Neuronal stem cell (in vitro differentiated cells): ENCODE measurements at places on chromosomes 5 and 9.
A peak's percentile ranks its signal among the peaks of the same experiment; 100 is the strongest.

- no peak for DNase-seq
Measured at GRCh38 chr5:1593903-1594356, 70.2 kb upstream of the LPCAT1 start.

GRCh38 chr9:110844121-110844520 is 175.5 kb downstream of the MUSK start:
- no peak for DNase-seq

- DNase-seq: no peak
Measured at GRCh38 chr9:68513385-68513784, 27.3 kb downstream of the TMEM252 start.

- no peak for DNase-seq
Measured at GRCh38 chr9:82882138-82882537, 180.8 kb downstream of the RASEF start.

DNA sequence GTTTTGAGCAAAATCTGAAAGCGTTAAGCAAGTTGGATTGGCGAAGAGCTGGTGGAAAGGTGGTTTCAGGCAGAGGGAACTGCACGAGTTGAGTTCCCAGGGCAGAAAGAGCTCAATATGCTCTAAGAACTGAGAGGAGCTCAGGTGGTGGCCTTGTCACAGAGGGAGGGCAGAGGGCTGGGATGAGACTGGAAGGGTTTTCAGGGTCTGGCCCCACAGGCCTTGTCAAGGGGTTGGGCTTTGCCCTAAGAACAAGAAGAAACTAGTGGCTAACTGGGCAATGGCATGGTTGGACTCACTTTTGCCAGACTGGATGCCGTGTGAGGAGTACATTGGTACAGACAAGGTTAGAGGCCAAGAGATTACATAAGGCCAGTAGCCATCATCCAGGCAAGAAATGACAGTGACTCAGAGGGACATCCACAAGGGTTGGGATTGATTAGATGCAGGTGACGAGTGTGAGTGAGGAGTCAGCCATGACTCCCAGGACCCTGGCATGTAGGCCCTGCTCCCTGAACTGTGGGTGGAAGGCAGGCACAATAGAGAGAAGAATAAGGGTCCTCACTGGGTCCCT is 75.1 kb upstream of the SMIM23 start:
- DNase-seq: no peak

GRCh38 chr9:87461256-87461655 is 36.4 kb upstream of the DAPK1 start:
- DNase-seq: no peak

- no peak for DNase-seq
Measured at GRCh38 chr9:116763770-116764169, 76.7 kb downstream of the TRIM32 start.

GRCh38 chr5:33891788-33892619 is at the start of gene ADAMTS12:
Gene ADAMTS12 (minus strand): TSS chr5:33891990. CDS start chr5:33891856, 134 bp downstream.
- peak; percentile 71 for DNase-seq

DNA sequence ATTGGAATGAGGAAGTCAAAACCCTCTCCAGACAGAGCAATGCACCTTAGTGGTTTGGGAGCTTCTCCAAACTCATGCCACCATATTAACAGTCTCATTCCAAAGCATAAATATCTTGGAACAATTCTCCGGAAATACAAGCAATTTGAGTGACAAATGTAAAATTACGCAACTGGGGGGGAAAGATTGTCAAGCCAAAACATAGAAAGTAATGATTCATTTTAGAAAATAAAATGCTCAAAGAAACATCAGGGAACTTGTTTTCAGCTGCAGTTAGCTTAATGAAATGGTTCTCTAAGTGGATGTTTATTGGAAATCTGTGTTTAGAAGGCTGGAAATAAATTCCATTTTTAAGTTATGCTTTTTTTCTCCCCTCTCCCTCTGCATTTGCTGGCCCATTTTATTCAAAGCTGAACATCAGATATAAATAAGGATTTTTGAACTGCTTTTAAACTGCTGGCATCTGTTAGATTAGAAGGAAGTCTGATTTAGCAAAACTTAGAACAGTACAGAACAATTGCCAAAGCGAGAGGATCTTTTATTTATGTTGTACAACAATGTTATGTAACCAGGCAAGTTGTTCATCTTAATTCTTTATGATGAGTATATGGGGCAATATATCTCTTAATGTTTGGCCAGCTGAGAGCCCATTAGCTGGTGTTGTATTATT is 551.9 kb downstream of the PRELID2 start:
- no peak for DNase-seq

GRCh38 chr9:3732077-3733038 is 206.6 kb upstream of the RFX3 start:
- peak; percentile 84 for DNase-seq

DNA sequence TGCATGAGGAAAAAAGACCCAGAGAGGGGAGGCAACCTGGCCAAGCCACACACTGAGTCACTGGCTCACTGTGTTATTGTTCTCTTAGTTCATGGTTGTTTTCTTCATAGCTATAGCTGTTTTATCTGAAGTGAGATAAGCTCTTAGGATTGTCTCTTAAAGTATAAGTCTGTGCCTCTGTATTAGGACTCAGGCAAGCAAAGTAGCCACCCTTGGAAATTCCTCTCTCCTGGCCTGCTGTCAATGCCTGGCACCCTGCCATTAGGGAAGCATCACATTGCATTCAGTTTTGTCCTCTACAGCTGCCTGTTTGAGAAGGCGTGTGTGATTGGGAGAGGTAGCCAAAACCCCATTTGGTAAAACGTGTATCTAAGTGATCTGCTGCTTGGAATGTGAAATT is 147.4 kb upstream of the GLRA1 start:
- DNase-seq: no peak

GRCh38 chr5:14174230-14174636 is 31.1 kb downstream of the TRIO start:
- DNase-seq: no peak

- no peak for DNase-seq
Measured at GRCh38 chr9:107694390-107694789, 204.8 kb upstream of the KLF4 start.

DNA sequence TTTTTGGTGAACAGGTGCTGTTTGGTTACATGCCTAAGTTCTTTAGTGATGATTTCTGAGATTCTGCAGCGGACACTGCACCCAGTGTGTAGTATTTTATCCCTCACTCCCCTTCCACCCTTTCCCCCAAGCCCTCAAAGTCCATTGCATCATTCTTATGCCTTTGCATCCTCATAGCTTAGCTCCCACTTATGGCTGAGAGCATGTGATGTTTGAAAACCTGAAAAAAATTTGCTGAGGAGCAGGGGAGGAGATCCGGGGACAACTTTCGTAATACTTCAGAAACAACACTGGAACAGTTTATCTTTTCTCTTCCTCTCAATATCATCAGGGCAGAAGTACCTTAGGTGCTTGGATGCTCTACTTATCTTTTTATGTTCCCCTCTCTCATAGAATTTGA is 226.4 kb downstream of the ADAMTS6 start:
- no peak for DNase-seq

GRCh38 chr5:82901281-82901888 is 175.8 kb downstream of the TMEM167A start:
- DNase-seq: no peak

- no peak for DNase-seq
Measured at GRCh38 chr9:98010445-98010844, 27.3 kb downstream of the ANP32B start.

GRCh38 chr9:89805571-89806292 is 200.9 kb downstream of the GADD45G start:
- no peak for DNase-seq

DNA sequence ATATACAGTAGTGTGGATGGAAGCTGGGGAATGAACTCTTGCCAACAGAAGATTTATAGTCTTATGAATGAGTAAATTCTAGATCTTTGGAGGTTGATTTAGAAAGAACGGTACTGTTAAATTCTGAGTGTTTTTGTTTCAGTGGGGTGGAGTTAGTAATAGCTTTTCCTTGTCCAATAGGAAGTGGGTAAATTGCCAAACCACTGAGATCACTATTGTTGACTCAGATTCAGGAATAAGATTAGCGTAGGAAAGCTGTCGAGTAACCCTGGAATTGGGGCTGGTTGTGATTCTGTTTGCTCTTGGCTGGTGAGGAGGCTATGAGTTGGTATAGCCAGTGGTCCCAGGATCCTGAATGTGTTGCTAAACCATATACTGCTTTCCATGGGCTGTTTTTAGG is 155.6 kb downstream of the ARHGAP26 start:
- DNase-seq: no peak

DNA sequence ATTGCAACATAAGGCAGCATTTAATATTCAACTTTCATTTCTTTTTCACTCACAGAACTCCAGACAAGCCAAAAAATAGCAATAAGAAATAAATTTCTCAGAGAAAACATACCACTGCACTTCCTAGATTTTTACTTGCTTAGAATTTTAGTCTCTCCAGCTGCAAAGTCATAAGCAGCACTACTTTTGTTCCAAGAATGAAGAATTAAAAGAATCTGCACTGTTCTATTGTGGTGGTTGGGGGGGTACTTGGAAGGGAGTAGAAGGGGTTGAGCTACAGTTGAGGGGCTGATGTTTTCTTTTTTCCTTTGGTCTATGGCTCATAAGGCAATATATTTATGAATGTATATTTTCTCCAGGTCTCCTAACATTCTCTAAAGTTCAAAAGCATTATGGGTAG is 144.5 kb downstream of the KIAA0825 start:
- no peak for DNase-seq

DNA sequence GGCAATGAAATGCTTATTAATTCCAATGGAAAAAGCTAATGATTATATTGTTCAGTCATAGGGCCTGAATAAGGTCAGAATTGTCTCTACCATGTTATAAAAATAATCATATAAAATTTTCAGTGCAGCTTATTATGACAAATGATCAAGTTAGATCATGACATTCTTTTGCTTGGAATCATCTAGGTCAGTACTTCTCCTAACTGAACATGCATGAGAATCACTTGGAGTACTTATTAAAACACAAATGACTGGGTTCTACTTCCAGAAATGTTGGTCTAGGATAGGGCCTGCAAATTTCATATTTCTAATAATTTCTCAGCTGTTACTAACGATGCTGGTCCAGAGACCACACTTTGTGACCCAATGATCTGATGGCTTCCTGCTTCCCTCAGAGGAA is 806.0 kb upstream of the ZNF608 start:
- DNase-seq: no peak

DNA sequence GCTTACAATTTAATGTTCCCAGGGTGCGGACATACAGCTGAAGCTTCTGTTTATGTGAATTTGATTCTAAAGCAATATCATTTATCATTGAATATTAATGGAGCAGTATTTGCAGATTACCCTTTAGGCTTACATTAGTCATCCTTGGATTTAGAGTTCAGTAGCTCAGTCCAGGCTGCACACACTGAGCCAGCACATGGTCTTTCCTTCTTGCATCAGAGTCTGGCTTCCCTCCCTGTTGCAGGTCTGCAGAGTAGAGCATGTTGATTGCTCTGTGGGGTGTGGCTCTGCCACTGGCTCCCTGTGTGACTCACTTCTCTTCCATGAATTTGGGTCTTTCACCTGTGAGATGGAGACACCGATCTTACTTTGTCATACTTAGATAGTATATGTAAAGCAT is 36.8 kb downstream of the NSG2 start:
- DNase-seq: no peak

DNA sequence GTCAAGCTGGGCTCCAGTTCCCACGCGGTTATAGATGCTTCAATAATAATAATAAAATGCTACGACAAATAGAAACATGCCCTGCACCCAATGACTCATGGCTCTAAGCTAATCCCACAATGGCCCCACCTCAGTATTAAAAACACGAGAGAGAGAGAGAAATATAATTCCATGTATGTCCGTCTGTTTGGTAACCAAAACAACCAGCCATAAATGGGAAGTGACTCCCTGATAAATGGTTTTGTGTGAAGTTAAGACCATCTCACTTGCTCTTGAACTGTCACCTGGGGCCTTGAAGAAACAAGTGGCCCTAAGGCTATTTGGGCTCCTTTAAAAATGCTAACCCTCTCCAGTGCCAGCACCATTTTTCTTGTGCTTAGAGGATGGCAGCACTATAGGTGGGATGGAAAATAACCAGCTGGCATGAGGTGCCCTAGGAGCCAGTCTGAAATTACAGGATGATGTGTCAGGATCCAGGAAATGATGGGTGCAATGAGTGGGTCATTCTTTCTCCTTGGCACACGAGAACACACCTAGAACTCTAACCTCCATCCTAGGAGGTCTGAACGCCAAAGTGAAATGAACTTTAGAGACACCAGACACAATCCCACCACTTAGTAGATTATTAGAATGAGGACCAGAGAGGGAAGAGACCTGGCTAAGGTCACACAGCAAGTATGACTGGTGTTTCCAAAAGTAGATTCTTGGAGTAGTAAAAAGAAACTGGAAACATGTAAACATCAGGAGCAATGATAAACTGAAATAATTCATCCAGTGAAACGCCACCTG is 35.7 kb upstream of the ADRB2 start:
- no peak for DNase-seq

GRCh38 chr9:124388275-124389048 is 26.8 kb downstream of the PSMB7 start:
- no peak for DNase-seq

DNA sequence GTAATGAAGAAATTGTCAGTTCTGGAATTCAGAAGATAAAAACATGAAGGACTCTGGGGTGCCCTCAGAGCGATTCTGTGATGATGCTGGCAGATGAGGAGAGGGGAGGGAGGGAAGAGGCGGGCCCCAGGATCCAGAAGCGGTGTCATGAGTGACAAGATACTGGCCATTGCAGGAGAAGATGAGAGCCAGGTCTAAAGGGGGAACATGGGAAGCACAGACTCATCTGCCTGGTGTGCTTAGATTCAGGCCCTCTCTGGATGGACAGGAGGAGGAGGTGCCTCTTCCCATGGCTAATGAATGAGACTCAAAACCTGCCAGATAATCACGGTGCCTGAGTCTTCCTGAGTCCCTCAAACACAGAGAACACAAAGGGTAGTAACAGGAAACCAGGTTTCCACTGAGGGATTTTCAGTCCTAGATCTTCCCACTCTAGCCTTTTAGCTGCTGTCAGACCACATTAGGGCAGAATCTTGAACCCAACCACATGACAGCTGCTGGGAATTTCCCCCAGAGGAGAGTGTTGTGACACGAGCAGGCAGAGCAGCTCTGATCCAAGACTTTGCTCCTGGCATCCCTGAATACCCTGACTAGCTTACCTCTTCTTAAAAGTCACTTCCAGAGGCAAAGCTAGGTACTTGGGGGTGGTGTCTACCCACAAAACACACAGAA is 28.2 kb upstream of the HSPA9 start:
- DNase-seq: no peak

GRCh38 chr5:170252109-170252508 is 19.3 kb downstream of the C5orf58 start:
- no peak for DNase-seq

DNA sequence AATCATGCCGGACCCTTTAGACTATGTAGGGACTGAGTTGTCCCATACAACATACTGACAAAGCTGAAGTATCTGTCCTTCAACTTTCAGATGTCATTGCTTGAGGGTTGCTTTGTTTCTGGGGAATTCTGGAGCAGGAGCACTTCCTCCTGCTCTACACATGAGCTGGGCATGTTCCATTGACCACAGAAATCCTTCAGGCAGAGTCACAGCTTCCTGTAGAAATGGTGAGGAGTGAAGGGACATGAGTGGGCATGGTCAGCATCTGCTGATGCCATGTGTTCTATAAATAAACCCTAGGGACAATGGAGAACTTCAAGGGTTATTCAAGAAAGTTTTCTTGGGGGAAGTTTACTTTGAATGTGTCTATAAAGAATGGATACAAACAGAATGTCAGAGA is 296.6 kb upstream of the FBXL7 start:
- no peak for DNase-seq
